Activated T-cell treated with anti-CD3 and anti-CD28 coated beads, Interleukin-2, amount 50 U/mL, for 24 hours (primary cell): ENCODE measurements at places on chromosomes 4 and X.
A peak's percentile ranks its signal among the peaks of the same experiment; 100 is the strongest.

DNA sequence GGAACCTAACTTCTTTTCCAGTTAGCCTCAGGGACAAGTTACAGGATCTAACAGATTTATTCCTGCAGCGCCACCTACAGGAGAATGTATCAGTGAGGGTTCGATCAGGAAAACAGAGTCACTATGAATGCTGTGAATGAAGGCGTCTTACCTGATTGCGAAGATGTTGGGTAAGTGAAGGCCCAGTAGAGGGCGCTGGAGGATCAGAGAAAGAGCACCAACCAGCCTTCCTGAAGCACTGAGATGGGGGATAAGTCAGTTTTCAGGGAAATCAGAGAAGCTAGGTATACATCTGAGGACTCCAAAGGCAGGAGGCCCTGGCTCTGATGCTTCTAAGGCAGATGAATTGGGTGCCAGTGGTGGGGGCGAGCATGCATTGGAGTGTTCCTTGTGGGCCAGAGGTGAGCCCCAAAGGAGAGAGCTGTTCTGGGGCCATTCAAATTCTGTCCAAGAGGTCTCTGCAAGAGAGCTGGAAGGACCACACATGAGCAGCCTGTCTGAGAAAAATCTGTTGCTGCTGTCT, 169.9 kb upstream of the AADAT start:
- H3K4me1 ChIP-seq: no peaks in the 10 kb centered on the region
- peak; percentile 31 for DNase-seq
- no peak overlapping the region for H3K27ac ChIP-seq
- H3K27me3 ChIP-seq: no peaks in the 10 kb centered on the region
- no peak overlapping the region for H3K4me3 ChIP-seq

DNA sequence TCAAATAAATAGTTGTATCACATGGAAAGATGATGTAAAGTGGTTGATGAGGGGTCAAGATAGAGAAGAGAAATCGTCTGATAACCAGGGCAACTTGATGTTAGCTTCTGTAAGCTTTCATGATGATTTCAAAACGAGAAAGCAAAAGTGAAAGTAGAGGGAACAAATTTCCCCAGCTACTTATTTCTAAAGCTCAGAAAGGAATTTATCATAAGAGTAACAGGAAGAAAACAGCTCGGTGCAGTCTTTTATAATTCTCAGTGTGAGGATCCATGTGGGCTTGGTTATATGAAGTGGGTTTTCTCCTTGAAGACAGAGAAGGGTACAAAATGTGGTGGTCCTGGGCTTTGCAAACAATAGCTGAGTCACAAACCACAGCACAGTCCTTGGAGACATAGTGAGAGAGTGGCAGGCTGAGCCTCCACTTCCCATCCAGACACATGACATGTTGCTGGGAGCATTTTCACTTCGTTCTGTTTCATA, 32.1 kb upstream of the GLRA2 start:
- H3K27ac ChIP-seq: peak overlapping the region; percentile 93
- peaks cover 13% of the 10 kb centered on the region for H3K27me3 ChIP-seq

DNA sequence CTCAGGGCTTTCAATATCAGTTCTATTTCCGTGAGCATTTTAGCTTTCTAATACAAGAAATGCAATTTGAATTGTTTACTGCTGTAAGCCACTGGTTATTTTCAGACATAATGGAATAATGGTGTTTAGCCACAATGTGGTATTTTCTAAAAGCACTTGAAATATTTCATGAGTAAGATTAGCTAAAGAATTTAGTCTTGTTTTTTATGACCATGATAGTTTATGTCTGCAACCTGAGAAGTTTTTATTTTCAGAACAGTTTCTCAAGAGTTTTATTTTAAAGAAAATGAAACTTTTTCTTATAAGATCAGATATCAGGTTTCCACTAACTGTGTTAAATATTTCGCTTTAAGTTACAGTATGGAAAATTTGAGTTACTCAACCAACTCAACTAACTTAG, 60.2 kb downstream of the SLIT2 start:
- H3K36me3 ChIP-seq: no peaks in the 10 kb centered on the region
- H3K27me3 ChIP-seq: no peaks in the 10 kb centered on the region
- no peak overlapping the region for H3K27ac ChIP-seq
- H3K4me3 ChIP-seq: no peak overlapping the region

DNA sequence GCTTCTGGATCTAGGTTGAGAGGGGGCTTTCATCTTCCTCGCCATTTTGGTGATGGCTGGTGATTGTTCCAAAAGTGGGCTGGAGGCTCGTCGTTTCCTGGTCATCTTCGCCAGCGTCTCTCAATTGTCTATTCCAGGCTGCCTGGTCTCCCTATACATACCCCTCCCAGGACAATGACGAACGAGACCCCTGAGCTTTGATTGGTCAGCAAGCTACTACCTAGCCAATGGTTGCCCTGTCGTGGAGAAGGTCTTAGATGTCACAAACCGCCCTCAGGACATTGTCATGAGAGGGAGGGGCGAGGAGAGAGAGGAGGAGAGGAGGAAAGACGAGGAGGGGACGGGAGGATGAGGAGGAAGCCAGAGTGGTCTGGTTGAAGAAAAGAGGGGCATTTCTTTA, 7.7 kb upstream of the MAGEA4 start:
- no peak for DNase-seq
- no peaks in the 10 kb centered on the region for H3K36me3 ChIP-seq
- H3K4me1 ChIP-seq: no peaks in the 10 kb centered on the region
- no peak overlapping the region for H3K4me3 ChIP-seq

- peaks cover 75% of the 10 kb centered on the region for H3K4me1 ChIP-seq
- no peak for DNase-seq
- no peak overlapping the region for H3K4me3 ChIP-seq
- H3K27ac ChIP-seq: no peak overlapping the region
- H3K27me3 ChIP-seq: no peaks in the 10 kb centered on the region
- H3K36me3 ChIP-seq: peaks cover 79% of the 10 kb centered on the region
Measured at GRCh38 chr4:109611045-109611646, 51.1 kb downstream of the MCUB start.

- H3K4me1 ChIP-seq: peaks cover 1% of the 10 kb centered on the region
- H3K4me3 ChIP-seq: no peak overlapping the region
- no peaks in the 10 kb centered on the region for H3K27me3 ChIP-seq
- peaks cover 67% of the 10 kb centered on the region for H3K36me3 ChIP-seq
- no peak overlapping the region for H3K27ac ChIP-seq
Measured at GRCh38 chr4:87445964-87446363, 23.6 kb downstream of the NUDT9 start.

DNA sequence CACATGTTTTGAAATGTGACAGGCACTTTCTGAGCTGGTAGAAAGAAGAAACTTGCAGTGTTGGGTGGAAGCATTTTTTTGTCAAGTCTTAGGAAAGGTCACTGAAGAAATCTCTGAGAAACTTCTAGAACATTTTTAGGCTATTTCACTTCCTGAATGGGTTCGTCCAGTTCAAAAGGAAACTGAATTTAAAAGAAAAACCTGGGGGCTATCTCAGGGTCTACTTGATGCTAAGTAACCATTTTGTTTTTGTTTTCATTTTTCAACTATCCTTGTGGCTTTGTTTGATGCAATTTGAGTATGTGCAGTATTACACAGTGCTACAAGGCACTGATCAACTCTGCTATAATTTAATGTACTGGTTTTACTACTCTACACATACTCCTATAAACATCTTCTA, 34.0 kb upstream of the AMOT start:
- no peak overlapping the region for H3K27ac ChIP-seq
- H3K36me3 ChIP-seq: no peaks in the 10 kb centered on the region
- no peak overlapping the region for H3K4me3 ChIP-seq
- DNase-seq: no peak

GRCh38 chrX:106912864-106913263, 7.3 kb upstream of the CLDN2 start:
- no peaks in the 10 kb centered on the region for H3K36me3 ChIP-seq
- H3K4me1 ChIP-seq: peaks cover 12% of the 10 kb centered on the region

- H3K27me3 ChIP-seq: no peaks in the 10 kb centered on the region
- no peak for DNase-seq
- peaks cover 71% of the 10 kb centered on the region for H3K36me3 ChIP-seq
- peaks cover 19% of the 10 kb centered on the region for H3K4me1 ChIP-seq
- no peak overlapping the region for H3K4me3 ChIP-seq
Measured at GRCh38 chr4:150814873-150815272, 200.2 kb downstream of the LRBA start.

DNA sequence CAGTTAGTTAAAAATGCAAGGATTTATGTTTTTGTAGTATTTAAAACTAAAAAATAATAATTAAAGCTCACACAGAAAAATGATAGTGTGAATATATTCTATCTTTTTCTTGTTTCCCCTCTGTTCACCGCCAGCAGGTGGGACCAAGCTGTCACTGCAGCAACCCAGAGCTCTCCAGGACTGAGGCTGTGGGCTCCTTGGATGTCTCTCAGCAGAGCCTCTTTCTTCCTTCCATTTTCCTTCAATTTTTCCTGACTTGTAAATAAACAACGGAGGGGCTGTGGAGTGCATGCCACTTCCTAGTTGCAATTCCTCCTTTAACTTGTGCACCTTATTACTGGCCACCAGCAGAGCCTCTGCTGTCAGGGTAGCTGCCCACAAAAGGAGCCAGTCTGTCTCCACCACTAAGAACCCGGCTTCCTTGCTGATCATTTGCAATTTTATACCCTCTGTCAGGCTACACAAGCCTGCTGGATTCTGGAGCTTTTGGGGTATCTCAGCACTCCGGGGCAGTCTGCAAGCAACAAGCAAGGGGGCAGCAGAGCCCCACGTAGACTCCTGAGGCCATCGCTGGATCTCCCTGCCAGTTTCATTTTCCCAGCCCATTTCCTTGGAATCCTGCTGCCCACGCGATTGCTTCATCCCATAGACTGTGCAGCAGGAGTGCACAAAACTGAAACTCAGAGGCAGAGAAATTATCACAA, 1467.4 kb downstream of the C4orf33 start:
- no peaks in the 10 kb centered on the region for H3K36me3 ChIP-seq
- no peak for DNase-seq
- H3K27me3 ChIP-seq: no peaks in the 10 kb centered on the region
- H3K4me1 ChIP-seq: no peaks in the 10 kb centered on the region

DNA sequence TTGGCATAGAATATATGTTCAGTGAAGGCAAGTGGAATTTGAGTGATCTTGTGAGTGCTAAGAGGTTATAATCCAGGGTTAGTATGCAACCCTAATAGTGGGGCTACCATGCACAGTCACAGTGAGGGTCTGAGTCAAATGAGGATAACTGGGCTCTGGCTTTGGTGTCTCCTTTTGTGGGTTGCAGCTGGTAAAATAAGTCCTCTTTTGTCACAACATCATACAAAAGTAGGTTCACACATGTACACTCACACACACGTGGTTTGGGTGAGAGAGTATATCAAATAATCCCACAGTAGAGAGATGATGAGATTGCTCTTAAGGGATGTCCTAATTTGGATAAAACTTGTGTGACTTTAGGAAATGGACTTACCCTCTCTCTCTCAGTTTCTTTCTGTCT, 79.6 kb upstream of the EOLA2 start:
- no peak overlapping the region for H3K27ac ChIP-seq
- H3K36me3 ChIP-seq: no peaks in the 10 kb centered on the region
- no peak for DNase-seq
- no peaks in the 10 kb centered on the region for H3K4me1 ChIP-seq
- no peak overlapping the region for H3K4me3 ChIP-seq
- H3K27me3 ChIP-seq: peaks cover 9% of the 10 kb centered on the region

DNA sequence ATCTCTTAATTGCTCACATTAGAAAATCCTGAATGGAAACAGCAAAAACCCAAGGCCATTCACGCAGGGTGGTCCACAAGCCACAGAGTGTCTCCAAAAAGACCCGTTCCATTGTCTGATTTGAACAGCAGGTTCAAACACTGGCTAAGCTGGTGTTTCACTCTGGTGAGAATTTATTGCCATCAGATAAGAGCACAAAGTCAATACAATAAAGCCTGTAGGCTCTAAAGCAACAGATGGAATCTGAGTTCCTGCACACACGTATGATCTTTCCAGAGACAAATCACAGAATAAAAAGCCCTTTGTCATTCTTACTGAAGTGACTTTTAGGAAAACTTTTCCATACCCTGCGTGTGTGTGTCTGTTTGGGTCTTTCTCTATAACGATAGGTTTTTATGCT, 5.1 kb upstream of the SFRP2 start:
- H3K4me1 ChIP-seq: peaks cover 33% of the 10 kb centered on the region
- no peak overlapping the region for H3K27ac ChIP-seq
- no peak overlapping the region for H3K4me3 ChIP-seq
- DNase-seq: no peak
- H3K27me3 ChIP-seq: peaks cover 92% of the 10 kb centered on the region

- H3K27me3 ChIP-seq: no peaks in the 10 kb centered on the region
- H3K36me3 ChIP-seq: no peaks in the 10 kb centered on the region
- no peak for DNase-seq
Measured at GRCh38 chr4:33841120-33841519, 2403.2 kb downstream of the ARAP2 start.

DNA sequence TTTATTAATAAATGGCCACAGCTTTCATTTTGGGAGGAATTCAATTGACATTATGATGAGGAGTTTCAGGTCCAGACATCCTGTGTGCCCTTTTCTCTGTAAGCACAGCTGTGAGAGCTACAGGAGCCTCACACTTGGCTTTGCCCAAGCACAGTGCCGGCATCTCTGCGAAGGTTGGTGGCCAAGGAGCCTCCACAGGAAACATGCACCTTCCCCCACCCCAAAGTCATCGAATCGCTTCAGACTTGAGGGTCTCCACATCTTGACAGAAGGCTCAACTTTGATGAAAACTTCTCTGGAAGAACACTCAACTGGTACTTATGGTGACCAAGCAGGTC, 100.0 kb downstream of the SYNPO2 start:
- no peak overlapping the region for H3K27ac ChIP-seq
- H3K4me1 ChIP-seq: peaks cover 4% of the 10 kb centered on the region
- no peak for DNase-seq
- no peak overlapping the region for H3K4me3 ChIP-seq

DNA sequence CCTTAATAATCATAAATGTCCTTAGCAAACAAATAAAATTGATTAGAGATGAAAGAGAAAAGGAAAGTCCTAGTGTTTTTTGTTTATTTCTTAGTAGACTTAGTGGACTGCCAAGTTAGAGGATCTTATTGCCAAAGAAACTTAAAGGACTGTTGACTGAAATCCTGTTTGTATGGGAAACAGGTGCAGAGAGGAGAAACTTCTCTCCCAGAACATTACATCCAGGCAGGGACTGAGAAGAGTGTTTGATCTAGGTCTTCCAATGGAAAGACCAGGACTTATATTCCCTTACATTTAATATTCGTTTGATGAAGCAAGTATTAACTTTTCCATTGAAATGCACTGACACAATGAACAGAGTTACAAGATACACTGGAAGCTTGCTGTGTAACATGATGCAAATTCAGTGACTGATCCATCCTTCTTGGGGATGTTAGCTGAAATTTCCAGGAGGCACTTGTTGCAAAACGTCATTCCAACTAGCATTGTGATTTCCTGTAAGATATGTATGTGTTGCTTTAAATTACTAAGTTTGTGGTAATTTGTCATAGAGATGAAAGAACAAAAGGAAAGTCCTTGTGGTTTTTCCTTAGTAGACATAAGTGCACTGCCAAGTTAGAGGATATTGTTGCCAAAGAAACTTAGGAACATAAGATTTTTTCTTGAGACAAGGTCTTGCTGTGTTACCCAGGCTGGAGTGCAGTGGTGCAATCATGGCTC, 505.6 kb downstream of the STIM2 start:
- no peaks in the 10 kb centered on the region for H3K4me1 ChIP-seq
- H3K36me3 ChIP-seq: no peaks in the 10 kb centered on the region
- no peaks in the 10 kb centered on the region for H3K27me3 ChIP-seq
- no peak for DNase-seq
